ENCODE measurements at places on chromosomes 1 and 21.

DNA sequence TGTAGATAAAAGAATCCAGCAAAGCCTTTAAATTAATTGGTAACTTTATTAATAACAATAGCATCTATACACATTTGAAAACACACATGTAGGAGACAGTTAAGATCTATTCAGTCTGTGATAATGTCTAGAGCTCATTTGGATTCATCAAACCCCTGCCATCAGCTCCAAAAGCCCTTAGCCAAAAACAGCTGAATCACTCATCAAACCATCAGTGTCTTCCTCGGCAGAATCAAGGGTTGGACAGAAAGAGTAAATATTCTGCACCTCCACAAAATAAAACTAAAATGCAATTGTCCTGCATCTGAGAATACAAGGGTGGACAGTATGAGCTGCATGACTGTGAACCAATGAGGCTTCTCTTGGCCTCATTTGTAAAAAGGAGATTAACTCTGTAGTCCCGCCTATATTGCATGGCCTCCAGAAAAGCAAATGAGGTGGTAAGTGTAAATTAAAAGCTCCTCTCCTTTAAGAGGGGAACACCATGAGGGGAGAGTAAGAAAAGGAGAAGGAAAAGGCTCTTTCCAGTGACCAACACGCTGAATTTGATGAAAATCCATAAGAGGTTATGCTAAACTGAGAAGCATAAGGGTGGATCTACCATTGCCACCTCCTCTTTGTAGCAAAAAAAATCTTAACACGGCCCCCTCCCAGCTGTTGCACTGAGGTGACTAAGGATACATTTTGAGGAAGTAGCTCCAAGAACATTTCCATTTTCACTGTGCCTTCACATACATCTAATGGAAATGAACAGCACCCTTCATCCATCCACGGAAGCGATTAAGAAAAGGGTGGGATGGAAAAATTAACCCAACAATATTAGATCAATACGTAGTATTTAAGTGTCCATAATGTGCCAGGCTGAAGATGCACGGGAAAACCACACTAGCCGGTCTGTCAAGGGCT is 14.7 kb upstream of the BOLA1 start:
- peak; percentile 42 for DNase-seq

DNA sequence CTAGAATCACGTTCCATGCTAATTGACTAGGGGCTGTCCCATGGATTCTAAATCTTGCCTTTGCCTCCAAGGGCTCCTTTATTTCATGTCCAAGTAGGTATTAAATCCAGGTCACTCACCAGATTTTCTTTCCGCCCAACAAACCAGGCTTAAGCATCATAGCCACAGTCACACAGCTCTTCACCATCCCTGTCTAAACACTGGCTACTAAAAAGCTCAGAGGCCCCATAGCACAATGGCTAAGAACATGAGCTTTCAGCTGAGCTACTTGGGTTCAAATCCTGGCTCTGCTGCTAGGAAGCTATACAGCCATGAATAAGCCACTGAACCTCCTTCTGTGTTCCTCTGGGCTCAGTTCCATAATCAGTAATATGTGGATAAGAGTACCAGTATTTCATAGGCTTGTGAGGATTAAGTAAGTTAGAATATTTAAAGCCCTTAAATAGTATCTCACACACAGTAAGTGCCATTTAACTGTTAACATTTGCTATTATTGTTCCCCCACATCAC is 277.2 kb upstream of the GJB5 start:
- no peak for DNase-seq

GRCh38 chr1:165257969-165258459 is 98.5 kb downstream of the LMX1A start:
- DNase-seq, result peak; percentile 19

DNA sequence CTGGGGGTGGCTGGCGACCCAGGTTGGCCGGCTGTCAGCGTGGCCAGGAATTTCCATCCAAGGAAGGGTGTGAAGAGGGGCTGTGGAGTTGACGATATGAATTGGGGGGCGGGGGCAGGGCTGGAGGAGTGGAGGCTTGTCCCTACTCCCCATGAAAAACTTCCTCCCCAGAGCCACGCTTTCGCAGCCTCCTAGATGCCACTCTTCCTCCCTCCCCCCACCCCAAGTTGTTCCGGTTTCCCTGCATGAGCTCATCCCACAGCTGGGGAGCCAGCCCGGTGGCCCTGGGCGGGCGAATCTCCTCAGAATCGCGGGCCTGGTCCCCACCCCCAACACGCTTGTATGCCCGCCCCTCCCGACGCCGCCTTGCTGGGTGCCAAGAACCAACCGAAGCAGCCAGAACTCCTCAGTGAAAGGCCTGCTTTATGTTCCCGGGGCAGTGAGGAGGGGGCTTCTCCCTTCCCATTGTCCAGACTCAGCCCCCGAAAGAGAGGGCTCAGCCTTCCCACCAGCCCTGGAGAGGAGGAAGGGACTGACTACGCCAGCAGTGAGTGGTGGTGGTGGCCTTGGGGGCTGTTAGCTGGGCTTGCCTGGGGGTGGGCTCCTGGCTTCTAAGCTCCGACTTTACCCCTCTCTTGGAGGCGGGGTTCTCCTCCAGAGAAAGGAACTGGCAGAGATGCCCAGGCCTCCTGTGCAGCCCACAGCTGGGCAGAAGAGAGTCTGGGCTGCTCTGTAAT is 1.8 kb upstream of the CSMD2 start:
- DNase-seq, result peak; percentile 27

DNA sequence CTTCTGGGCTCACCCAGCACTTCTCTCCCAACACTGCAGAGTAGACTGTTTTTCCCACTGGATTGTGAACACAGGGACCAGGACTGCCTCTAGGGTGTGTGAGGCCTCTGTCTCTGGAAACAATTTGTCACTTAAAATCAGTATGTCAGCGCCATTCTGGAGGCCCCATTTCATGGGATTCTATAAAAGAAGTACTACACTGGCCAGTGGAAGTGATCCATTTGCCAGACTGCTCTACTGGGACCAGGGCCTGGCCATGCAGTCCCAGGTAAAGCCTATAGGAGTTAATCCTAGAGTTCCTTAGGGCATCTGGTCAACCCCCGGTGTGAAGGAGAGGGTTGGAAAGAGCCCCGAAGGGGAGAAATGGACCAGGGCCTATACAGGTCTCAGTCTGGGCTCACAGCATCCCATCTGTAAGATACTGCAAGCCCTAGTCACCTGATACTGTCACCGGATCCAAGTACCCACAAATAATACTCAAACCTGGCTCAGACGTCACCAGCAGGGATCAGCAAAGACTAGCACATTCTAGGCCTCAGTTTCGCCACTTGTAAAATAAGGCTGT is 245.0 kb downstream of the FOXD2 start:
- no peak for DNase-seq

GRCh38 chr1:229893762-229894444 is 173.1 kb upstream of the GALNT2 start:
- no peak for DNase-seq

GRCh38 chr1:206447422-206447765 is 22.9 kb upstream of the IKBKE start:
- no peak for DNase-seq

GRCh38 chr1:9413877-9414213 is 121.2 kb downstream of the SPSB1 start:
- no peak for DNase-seq

DNA sequence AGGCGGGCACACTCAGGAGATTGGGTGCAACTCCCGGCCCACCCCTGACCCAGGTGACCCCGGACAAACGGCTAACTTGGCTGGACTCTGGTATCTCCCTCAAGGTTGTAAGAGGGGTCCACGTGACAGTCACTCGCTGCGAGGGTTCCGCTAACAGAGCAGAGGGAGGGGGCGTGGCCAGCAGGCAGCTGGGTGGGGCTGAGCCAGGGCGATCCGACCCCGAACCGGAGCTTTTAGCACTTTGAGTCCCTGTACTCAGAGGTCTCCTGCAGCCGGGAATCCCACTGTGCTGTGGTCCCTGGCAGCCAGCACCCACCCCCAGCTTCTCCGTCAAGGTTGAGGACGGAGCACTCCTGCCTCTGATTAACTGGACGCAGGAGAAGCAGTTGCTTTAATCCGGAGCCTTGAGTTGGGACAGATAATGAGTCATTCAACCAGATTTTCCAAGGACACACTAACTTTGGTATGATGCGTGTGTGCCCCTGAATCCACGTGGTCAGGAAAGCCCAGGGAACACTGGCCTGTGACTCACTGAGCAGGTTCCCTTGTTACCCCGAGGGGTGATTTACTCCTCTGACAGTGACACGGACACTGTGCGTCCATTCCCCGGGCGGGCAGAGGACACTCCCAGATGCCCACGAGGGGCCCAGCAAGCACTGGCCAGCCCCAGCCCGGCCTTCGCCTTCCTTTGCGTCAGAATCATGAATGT is 16.8 kb downstream of the TRPM2 start:
- DNase-seq, result peak; percentile 10

DNA sequence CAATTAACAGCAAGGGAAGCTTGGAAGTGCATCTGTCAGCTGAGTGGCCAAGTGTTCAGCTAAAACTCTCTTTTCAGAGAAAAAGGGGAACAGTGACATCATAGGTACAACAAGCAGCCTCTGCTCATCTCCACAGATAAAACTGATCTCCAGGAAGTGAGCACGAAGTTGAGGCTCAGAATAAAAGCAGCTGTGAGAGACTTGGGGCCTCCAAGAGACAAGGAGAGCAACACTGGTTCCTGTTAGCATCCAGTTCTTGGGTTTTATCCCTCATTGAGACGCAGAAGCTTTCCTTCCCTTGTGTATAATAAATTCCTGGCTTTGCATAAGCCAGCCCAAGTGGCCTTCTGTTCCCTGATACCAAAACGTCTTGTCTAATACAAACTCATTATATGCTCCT is 20.0 kb upstream of the CNN3 start:
- no peak for DNase-seq

GRCh38 chr1:66245691-66246090 is 288.3 kb upstream of the SGIP1 start:
- no peak for DNase-seq

GRCh38 chr1:211685823-211686222 is 10.4 kb upstream of the NEK2 start:
- no peak for DNase-seq

DNA sequence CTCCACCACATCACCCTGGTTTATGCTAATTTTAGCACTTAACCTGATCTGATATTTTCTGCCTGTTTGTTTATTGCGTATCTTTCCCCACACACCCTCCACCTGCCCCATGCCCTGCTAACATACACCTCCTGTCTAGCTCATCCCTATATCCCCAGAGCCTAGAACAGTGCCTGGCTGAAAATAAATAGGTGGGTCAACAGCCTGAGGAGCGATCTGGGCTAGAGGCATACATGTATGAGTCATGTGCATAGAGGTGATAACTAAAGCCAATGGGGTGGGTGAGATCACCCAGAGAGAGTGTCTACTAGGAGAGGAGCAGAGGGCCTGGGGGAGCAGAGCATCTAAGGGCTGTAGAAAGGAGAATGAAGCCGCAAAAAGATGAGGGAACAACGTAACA is 2.7 kb downstream of the HTR1D start:
- no peak for DNase-seq

DNA sequence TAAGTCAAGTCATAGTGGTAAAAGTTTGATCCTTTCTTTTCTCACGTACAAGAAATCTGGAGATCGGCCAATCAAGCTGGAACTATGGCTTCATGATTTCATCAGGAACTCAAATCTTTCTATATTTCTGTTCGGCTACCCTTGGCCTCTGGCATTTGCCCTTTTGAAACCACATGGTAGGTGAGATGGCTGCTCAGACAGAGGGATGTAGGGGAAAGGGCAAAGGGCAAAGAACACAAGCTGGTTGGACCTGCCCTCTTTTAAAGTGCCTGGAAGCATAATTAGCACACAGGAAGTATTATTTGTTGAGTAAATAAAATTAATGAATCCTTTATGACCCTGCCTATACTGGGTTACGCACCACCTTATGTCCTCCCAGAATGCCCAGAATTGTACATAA is 11.5 kb upstream of the RGS1 start:
- no peak for DNase-seq

- DNase-seq, result no peak
Observed at GRCh38 chr1:206833801-206834200, 31.6 kb upstream of the IL20 start.
